SJSA1 (cell line): ENCODE measurements at places on chromosomes 6 and 20.

DNA sequence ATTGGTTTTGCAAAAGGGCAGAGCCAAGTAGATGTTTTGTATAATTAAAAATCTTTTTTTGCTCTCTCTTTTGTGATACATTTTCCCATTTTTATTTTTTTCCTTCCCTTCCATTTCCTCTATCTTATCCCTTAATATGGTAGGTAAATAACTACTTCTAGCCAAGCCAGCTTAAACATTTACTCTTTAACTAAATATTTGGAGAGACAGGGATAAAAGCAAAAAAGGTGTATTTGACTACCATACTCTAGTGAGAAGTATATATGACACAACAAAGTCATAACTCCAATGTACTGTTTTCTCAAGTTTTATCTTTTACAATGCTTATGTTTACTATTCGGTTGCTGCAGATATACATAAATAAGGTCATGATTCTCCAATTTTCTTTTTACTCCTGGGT, 154.7 kb downstream of the HIVEP2 start:
- DNase-seq: no peak

GRCh38 chr6:20630136-20630535, 95.9 kb downstream of the CDKAL1 start:
- DNase-seq: no peak

DNA sequence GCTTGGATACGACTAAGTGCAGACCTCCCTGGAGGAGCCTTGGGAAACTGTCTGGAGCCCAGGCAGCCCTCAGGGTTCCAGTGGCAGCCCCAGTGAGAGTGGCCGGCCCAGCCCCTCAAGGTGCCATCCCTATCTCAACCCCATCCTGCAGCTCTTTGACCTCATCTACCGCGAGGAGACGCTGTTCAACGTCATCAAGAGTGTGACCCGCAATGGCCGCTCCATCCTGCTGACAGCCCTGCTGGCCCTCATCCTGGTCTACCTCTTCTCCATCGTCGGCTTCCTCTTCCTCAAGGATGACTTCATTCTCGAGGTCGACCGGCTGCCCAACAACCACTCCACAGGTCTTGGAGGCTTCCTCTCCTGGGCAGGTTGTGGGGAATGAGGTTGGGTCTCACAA, 20.7 kb downstream of the UQCC2 start:
- peak; percentile 69 for DNase-seq

DNA sequence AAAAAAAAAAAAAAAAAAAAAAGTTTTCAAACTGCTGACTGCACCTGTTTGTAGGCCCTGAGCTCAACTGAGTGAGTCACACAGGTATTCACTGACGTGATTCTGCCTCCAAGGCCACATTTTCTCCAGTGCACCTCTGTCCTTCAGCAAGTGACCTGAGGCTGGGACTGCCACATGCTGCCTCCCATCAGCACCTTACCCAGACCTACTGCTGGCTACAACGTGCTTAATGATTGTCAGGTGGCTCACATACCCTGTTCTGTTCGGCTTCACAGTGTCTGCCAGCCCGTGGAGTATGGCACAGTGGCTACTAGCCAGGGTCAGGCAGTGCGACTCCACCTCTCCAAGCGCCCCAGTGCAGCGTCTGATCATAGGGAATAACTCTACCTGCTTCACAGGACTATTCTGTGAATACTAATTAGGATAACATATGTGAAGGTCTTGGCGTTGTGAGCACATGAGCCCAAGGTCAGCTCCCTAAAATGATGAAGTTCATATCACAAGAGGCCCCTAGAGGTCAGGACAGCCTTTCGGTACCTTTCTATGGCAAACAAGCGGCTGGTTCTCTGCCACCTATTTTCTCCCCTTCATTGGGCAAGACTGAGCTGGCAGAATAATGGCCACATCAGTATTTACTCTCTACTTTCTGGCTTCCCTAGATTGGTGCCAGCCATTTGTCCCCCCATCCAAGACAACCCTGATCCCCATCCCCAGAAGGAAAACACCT, 28.1 kb downstream of the RIPOR3 start:
- DNase-seq: no peak

- DNase-seq: no peak
Observed at GRCh38 chr6:3359973-3360726, 96.7 kb downstream of the SLC22A23 start.

DNA sequence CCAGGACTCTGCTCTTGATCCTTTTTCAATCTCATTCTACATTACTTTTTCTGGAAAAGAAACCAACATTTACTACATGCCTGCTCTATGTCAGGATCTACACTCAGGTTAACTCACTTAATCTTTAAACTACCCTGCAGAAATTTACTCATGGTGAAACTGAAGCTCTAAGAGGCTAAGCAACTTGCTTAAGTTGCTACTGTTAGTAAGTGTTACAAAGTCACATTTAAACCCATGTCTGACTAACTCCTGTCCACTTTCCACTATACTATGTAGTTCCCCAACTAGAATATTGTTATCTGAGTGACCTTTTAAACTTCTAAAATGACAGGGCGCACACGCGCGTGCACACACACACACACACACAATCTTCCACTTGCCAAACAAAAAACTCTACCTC, 5.0 kb downstream of the CEP162 start:
- no peak for DNase-seq
